ENCODE measurements at places on chromosomes 7 and 10.

- no peak for DNase-seq
These were observed 116.9 kb downstream of the CPEB3 start for GRCh38 chr10:92173996-92174395.

DNA sequence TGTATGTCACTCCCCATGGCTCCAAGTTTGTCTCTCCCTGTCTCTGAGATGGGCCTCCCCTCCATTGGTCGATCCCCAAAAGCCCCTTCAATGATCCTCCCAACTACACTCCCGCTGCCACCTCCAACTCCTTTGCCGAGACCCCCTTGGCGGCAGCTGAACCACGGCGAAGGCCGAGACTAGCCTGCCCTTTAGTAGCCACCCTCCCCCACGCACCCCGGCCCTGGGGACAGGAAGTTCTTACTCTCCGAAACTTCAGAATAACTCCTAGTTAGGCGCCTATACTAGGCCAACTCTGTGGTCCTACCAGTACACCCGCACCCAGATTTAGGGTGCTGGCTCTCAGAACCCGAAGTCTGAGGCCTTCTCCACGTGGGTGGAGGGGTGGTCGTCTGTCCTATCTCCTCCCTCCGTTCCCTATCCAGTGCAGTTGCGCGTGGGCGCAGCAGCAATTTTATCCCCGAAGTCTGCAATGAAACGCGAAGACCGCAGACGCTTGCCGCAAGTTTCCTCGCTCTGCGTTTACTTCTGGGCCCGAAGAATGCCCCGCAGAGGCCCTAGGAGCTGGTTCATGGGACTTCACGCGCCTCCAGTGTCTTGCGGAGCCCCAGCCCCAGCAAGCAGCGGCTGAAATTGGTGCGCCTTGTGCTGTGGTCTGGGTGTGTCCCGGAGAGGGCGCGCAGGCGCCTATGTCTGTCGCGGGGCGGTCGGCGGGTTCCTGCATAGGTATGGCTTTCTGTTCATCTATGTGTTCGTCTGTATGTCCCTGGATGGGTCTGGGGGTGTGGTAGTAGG is 82.6 kb upstream of the SLF2 start:
- no peak for DNase-seq

- no peak for DNase-seq
These were observed 4.4 kb downstream of the WDR91 start for GRCh38 chr7:135206941-135207391.

- no peak for DNase-seq
These were observed 110.2 kb downstream of the OR13A1 start for GRCh38 chr10:45204954-45205775.

DNA sequence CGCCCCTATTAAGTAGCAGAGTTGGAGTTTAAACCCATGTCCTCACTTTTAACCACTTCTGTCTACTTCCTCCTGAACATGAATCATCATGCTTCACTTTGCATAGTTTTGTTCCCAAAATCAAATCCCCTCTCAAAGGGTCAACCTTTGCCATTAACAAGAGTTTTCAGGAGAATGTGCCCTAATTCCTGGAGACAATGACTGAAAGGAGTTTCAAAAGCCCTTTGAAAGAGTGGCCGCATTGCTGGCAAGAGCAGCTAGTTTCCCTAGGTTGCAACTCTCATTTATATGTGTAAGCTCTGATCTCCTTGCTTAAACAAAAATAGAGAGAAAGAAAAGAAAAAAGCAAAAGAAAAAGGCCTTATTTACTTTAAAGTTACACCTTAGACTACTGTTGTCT is 9.2 kb downstream of the LGI1 start:
- no peak for DNase-seq

DNA sequence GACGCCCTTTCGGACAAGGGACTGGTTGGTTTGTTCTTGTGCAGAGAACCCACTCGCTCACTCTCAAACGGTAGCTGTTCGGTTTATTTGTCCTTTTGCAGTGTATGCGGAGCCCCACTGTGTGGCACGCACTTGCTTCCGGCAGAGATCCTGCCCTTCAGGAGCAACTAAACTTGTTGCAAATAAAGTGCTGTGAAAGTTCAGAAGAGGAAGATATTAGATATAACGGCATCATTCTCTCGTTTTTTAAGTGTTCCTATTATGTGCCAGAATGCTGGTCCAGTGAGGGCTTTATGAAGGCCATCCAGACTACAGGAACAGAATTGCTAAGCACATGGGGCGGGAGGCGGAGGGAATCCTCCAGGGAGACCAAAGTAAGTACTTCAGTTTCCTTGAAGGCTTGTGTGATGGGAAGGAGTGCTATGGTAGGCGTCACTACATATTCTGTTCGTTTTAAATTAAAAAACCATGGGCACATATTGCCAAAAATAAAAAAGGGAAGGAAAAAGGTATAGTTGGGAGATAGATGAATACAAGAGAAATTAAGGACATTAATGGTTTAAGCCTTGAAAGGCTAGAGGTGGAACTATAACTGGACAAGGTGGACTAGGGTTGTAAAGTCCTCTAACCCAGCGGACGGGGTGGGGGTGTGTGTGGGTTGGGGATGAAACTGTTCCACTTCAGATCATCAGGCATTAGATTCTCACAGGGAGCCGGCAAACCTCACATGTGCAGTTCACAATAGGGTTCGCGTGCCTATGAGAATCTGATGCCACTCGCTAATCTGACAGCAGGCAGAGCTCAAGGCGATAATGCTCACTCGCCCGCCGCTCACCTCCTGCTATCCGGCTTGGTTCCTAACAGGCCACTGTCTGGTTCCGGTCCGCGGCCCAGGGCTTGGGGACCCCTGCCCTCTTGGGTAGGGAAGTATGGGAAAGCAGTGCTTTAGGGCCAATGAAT is 704 bp upstream of the ERLIN1 start:
- DNase-seq = no peak

DNA sequence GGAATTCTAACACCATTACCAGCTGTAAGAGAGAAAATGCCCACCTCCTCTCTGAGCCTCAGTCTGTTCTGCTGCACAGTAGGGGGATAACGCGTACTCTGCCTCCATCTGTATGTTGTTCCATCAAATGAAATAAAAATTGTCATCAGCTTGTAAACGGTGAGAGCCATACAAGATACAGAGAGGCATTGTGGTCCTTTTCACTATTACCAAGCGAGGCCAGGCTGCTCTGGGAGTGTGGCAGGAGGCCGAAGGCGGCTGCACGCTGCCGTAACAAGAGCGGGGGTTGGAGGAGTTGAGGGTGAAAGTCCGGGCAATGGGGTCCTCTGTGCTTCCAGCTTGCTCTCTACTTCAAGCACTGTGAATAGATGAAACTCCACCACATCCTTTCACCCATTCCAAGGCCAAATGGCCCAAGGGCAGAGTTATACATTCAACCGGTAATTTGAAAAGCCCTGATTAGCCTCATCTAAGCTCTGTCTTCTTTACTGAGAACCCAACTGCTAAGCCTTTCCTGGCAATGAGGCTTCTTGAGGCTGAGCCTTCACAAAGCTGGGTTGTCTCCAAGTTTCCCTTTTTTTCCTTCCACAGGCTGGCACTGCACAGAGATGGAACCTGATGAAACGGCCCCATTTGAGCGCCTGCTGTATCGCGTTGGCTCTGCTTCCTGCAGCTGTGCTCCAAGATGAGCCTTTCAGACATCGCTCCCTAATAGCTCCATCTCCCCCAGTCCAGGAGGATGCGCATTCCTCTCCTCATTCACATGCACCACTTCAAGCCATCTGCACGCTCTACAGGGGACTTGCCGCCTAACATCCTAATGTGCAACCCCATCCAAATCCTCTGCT is 47.2 kb downstream of the PYROXD2 start:
- DNase-seq = no peak

- peak; percentile 68 for DNase-seq
These were observed 55.1 kb downstream of the CYCS start for GRCh38 chr7:25069900-25070443.

DNA sequence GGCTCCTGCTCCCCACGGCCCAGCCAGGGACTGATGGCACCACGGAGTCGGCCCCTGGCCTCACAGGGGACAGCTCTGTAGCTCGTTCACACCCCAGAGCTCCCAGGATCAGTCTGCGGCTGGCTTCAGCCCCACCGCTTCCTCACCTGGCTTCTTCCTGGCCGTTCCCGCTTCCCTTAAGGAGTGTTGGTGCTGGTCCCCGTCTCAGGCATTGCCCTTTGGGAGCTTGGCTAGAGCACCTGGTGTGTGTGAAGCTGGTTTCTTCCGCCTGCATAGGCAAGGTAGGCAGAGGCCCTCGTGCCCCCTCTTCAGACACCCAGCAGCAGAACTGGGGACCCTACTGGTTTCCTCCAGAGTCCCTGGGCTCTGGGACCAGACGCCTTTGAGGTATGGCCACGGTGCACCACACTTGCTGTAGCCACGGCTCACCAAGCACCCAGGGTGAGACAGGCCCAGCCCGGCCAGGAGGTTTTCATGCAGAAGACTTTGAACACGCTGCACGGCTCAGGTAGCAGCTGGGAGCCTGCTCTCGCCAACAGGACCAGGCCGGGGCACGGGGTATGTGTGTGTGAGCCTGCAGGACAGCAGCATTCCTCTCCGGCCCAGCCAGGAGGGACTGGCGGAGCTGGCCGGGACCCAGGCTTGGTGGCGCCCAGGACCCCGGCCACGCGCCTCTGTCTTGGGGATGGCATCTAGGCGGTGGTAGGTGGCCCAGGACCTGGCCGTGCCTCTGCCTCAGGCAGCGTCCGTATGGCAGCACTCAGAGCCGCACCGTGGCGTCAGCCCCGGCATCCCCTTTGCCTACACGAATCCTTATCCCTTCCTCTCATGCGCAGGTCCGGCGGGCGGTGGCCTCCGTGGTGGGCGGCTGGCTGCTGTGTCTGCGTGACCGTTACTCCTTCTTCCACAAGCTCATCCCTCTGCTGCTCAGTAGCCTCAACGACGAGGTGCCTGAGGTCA is 13.2 kb upstream of the PRKAR1B start:
- no peak for DNase-seq

DNA sequence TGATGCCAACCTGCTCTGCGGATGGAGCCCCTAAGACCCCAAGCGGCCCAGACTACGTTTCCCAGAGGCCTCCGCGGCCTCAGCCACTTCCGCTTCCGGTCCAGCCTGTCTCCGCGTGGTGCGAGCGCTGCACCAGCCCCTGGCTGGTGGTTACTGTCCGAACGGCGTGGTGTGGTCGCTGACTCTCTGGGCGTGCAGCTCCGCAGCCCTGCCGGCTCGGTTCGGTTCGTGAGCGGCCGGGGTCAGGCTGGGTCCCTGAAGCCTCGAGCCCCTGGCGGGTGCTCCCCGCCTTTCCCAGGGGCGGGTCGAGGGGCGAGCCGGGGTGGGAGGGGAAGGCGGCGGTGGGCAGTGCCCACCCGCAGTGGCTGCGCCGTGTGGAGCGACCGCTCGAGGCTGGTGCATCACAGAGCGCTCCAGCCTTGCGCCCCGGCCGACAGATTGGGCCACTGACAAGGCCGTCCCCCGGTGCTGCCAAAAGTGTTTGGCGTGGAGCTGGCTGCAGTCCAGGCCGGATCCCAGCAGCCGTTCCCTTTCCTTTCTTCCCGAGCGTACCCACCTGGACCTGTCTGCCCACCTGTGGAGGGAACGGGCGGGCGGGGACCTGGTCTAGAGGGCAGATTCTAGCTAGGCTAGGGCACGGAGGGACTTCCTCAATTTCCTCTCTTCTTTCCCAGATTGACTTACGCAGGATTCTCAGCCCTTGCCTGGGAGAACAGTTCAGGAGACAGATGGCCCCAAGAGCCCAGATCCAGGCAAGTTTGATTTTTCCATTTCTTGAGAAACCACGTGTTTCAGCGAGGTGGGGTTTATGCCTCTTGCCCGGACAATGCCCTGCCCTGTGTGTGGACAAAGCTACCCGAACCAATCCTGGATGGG is at the start of gene ZNF485:
Gene ZNF485 (plus strand): TSS at position 116 of the 876 bp plus-strand sequence. CDS start 613 bp downstream, at position 729.
- DNase-seq = no peak

DNA sequence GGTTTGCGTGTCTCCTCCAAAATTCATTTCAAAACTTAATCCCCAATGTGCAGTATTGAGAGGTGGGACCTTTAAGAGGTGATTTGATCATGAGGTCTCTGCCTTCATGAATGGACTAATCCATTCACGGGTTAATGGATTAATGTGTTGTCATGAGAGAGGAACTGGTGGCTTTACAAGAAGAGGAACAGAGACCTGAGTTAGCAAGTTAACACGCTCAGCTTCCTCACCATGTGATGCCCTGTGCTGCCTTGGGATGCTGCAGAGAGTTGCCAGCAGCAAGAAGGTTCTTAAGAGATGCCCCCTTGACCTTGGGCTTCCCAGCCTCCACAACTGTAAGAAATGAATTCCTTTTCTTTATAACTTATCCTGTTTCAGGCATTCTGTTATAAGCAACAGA is 3.7 kb upstream of the TCTN3 start:
- no peak for DNase-seq

GRCh38 chr7:12565873-12566272 is 4.6 kb upstream of the SCIN start:
- DNase-seq = no peak

GRCh38 chr7:38102507-38102906 is 75.5 kb upstream of the STARD3NL start:
- no peak for DNase-seq

- DNase-seq = peak; percentile 4
These were observed 25.5 kb upstream of the FAM221A start for GRCh38 chr7:23654508-23654907.

GRCh38 chr7:71208881-71209280 is 76.9 kb downstream of the GALNT17 start:
- DNase-seq = no peak

- no peak for DNase-seq
These were observed 26.5 kb downstream of the FAM204A start for GRCh38 chr10:118315629-118316028.

DNA sequence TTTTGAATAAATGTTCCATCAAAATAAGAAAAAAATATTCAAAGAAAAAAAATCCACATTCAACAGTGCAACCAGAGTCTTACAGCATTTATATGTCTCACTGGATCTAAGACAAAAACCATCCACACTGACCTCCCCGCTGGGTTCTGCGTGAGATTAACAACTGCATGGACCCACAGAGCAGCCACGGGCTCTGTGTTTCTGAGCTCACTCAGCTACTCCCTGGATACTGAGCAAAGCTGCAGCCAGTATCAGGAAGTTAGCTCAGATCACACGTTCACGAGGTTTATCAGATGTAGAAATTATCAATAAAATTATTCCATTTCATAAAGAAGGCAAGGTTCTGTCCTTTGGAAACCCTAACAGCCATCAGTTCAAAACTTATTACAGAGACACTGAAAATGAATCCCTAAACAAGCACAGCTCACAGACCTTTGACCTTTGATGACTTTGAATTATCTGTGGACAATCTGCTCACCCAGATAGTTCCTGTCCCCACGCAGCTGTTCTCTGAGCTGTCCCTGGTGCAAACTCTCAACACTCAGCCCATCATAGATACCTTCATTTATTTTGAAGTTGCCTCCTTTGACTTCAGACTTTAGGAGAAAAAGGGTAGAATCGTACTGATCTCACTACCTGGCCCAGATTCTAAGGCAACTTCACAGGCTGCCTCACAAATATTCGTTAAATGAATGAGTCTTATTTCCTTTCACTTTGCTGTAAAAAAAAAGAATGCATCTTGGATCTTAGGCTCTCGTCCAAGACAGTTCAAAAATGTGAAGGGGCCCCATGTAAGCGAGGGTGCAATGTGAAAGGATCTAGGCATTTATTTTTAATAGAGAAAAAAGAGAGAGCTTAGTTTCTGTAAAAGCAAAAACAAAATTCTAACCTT is 67.7 kb upstream of the SVIL start:
- DNase-seq = no peak

GRCh38 chr7:78472519-78472918 is 673.9 kb downstream of the PHTF2 start:
- DNase-seq = peak; percentile 58
